ENCODE measurements at places on chromosomes 1 and 21.

- DNase-seq: peak; percentile 47
Measured at GRCh38 chr1:9630331-9631111, 21.0 kb upstream of the PIK3CD start.

DNA sequence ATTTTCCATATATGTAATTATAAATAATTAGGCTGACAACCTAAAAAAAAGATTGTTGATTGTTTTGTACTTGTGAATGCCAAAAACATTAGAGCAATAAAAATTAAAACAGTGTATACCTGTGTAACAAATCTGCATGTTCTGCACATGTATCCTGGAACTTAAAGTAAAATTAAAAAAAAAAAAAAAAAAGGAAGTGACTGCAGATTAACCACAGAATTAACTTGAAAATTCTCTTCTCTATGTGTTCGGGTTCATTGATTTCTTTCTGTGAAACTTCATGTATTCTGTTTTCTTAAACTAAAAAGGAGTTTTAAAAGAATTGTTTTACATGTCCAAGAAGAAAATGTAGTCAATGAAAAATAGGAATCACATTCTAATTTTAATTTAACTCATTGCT is 95.7 kb downstream of the FASLG start:
- no peak for DNase-seq

DNA sequence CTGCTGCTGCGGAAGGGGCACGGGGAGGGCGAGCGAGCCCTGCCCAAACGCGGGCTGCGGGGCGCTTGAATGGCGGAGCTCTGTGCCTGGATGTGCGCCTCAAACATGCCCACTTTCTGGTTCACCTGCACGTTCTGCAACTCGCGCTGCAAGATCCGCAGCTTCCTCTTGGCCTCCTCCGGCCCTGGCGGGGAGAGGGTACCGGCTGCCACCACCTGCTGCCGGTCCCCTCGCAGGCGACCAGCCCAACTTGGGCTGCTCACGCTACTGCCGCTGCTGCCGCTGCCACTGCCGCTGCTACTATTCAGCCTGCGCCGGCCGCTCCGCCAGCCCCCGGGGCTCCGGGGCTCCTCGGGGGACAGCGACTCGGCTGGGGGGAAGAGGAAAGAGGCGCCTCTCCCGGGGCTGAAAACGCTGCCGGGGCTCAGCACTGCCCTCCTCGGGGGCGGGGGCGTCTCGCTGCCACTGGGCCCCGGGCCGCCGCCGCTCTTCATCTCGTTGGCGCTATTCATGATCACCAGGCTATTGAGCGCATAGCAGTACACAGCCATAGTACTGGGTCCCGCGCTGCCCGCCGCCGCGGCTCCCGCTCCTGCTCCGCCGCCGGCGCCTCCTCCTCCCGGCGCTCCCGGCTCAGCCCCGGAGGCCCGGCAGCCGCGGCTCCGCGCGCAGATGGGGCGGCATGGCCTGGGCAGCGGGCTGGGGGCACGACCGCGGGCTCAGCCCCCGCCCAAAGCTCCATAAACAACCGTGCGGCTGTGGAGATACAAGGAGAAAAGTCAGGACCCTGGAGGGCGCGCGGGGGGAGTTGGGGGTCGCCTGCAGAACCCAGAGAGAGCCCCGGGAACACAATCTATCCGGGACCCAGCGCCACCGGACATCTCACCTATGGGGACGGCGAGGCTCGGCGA is 1.9 kb downstream of the ITPKB start:
- peak; percentile 69 for DNase-seq

GRCh38 chr1:245956225-245956624 is 550.9 kb downstream of the SMYD3 start:
- DNase-seq: peak; percentile 73

DNA sequence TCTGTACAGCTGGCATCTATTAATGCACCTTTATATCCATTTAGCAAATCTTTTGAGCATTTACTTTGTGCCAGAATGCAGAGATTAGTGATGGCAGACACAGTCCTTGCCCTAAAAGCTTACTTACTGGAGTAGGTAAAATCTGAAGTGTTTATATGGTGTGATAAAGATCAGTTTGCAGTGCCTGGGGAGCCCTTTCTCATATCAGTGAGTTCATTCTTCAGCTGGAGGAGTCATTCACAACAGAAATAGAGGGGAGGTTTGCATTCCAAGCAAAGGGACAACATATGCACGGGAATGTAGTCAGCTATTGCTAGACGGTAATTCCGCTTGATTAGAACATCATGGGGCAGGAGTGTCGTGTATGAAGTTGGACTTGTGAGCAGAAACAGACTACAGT is 8.4 kb downstream of the SLC35F3 start:
- no peak for DNase-seq

- DNase-seq: no peak
Measured at GRCh38 chr1:23759277-23759676, 16.0 kb downstream of the ELOA start.

- no peak for DNase-seq
Measured at GRCh38 chr1:31064111-31064717, 1.3 kb downstream of the PUM1 start.

DNA sequence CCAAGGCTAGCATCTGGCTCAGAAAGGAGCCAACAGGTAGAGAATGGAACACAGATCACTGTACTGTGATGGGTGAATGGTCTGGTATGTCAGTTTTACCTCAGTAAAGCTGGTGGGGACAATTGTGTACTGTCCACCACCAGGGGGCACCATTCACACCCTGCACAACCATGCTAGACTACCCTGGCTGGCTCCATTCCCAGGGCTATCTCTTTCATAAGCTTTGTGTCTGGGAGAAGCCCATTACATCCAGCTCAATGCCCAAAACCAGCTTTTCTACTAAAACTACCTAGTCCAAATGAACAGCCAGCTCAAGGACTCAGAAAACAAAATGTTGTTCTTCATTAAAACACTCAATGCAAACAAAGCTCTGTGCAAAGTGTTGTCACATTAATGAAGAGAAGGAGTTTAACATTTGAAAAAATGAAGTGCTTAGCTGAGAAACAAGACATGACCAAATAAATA is 62.0 kb upstream of the RASAL2 start:
- DNase-seq: no peak

GRCh38 chr21:19141511-19141910 is 737.9 kb upstream of the TMPRSS15 start:
- DNase-seq: no peak

DNA sequence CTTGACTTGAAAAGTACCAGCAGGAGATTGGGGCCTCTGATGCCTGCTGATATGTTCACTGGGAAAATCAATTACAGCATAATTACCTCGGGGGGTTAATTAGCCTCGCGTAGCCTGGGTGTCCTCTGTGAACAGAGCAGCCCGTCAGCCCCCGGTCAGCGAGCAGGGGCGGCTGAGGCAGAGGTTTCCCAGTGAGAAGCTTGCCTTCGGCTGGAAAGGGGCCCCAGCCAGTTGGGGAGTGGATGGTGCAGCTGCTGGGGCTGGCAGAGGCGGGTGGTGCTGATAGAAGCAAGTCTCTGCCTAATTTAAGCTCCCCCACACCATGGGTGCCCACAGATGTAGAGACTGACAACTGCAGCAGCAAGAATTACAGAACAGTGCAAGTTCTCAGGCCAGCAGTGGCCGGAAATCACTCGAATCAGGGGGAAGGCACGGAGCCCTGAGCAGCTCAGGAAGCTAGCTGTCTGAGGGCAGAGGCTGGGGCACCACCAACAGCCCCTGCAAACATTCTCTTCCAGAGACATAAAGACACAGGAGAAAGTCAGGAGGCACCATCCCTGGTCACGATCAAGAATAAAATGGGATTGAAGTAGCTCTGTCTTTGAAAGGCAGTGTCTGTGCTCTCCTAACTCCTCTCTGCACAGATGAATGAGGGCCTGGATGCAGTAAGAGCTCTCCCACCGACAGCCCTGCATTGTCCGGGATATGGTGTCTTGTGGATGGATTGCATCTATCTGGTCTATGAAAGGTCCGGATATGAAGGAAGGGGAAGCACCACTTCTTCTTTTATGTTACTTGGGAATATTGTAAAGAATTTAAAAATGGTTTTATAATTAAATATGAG is 166.5 kb upstream of the CD34 start:
- DNase-seq: no peak

- no peak for DNase-seq
Measured at GRCh38 chr1:55400508-55400907, 185.3 kb upstream of the USP24 start.

DNA sequence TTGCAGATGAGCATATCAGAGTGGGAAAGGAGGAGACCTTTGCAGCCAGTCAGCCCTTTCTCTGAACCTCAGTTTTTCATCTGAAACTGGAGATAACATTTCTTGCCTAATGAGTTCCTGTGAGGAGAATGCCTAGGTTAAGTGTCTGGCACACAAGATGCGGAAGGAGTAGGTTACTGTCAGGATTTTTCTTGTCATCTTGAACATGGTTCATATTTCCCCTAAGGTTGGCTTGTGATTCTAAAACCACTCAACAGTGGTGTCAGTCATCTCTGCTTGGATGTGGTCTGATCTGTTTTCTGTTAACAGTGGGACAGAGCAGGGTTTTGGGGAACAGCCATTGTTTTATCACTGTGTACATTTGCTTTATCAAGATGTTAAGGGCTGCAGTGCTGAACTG is 70.6 kb downstream of the TGFB2 start:
- no peak for DNase-seq

DNA sequence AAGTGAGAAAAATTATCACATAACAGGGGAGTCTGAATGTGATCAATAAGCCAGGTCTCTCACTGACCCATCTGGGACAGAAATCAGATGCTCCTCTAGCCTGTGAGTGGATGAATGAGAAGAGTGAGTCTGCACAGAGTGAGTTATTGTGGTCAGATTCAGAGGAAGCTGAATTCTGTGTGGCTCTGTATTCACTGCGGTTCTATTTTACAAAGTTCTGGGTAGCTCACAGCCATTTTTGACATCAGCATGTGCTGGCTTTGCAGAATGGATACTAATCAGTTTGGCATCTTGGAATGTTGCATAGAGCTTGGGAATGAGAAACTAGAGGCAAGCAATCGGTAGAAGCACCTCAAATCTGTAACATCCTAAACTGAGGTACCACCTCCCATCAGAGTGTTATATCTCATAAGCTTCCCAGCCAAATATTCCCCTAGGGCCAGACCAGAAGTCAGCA is 3.8 kb downstream of the COLGALT2 start:
- no peak for DNase-seq

DNA sequence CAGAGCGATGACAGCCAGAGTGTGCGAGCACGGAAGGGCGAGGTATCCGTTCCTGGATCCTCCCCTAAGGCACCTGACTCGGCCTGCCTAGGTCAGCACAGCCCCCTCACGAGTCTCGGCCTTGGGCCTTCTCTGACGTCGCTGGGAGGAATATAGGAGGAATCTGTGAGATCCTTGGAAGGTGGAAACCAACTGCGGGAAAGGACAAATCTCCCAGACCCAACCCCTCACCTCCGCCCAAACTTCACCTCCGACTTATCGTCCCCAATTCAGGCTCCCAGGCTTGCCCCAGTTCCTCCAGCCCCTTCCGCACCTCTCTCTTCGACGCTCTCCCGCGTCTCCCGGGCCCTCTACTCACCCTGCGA is 494 bp downstream of the APH1A start:
- DNase-seq: peak; percentile 37

- no peak for DNase-seq
Measured at GRCh38 chr1:95023399-95024043, 49.2 kb downstream of the ALG14 start.

- no peak for DNase-seq
Measured at GRCh38 chr1:101026430-101026788, 825 bp upstream of the DPH5 start.

- DNase-seq: no peak
Measured at GRCh38 chr1:156492013-156492590, 8.5 kb downstream of the MEF2D start.

All from CD4-positive, alpha-beta T cell treated with Interleukin-6 for 4 hours (primary cell).